Hepatic stellate cell (primary cell): ENCODE measurements at places on chromosomes 7 and 10.

GRCh38 chr7:45482451-45482850 lies 91.7 kb upstream of the ADCY1 start:
- DNase-seq = no peak

- DNase-seq = no peak
These were observed 8.0 kb downstream of the CALY start for GRCh38 chr10:133328358-133329343.

DNA sequence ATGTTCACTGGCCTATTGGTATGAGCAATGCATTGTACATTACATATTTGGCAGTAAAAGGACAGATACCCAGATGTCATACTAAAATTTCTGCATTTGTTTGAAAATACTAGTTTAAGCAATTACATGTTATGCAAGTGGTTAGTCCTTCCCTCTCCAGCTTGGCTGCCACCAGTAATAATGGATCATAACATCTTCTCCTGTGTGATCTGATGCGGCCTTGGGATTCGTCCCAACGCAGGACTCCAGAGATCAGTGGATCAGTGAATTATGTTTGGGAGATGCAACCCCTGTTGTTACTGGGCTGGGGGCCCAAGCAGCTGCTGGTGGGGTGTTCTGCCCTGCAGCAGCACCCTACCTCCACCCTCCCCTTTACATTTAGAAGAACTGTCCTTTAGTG lies 11.2 kb upstream of the PDK4 start:
- DNase-seq = no peak

DNA sequence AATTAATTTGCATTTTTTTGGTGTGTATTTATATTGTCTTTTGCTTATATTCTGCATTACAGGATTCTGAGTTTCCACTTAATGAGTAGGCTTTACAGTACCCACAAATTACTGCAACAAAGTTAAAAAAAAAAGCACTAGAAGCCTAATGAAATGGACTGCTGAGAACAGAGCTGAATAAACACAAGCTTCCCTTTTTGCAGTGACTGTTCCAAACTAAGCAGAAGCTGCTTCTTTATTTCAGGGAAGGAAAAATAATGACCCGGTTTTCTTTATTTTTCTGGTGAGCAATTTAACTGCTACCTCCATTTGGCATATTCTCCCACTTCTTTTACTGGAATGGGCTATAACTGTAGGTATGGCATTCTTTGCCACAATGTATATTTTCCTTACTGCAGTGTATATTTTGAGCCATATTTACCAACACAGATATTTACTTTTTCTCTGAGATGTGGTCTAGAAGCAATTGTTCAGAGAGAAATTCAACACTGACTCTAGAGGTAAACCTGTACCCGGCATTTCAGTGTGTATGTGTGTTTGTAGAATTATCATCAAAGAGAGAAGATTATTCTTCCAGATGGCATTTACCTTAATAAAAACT lies 56.9 kb downstream of the HDAC9 start:
- DNase-seq = no peak

- peak; percentile 21 for DNase-seq
These were observed 3.2 kb upstream of the IFIT1 start for GRCh38 chr10:89389254-89389653.

GRCh38 chr10:131288648-131289047 lies 22.9 kb downstream of the TCERG1L start:
- DNase-seq = no peak

DNA sequence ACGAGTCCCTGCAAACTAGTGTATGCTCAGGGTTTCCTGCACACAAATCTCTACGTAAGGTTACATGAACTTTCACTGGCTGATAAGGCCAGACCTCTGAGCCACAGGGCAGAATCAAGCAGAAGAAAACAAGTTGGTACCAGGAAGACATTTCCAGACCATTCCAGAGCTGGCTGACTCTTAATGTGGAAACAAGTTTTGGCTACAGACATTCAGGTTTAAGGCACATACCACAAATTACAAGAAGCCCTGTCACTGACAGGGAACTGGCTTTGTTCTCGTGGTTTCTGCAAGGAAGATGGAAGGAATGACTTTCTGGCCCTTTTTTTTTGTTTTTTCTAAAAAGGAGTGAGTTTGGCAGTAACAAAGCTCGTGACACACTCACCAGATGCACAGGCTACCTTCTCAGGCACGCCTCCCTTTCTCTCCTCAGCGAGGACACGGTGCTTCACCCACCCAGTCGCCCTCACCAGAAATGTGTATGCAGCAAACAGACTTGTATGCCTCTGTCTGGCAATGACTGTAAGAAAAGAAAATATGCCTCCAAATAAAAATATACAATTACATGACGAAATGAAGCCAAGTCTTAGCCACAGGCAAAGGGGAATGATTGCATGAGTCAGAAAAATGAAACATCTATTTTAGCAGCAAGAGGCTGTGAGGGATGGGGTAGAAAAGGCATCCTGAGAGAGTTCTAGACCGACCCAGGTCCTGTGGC lies 22.6 kb downstream of the PLAC9 start:
- DNase-seq = peak; percentile 83

GRCh38 chr10:3780771-3781467 lies 4.1 kb downstream of the KLF6 start:
- DNase-seq = peak; percentile 17

DNA sequence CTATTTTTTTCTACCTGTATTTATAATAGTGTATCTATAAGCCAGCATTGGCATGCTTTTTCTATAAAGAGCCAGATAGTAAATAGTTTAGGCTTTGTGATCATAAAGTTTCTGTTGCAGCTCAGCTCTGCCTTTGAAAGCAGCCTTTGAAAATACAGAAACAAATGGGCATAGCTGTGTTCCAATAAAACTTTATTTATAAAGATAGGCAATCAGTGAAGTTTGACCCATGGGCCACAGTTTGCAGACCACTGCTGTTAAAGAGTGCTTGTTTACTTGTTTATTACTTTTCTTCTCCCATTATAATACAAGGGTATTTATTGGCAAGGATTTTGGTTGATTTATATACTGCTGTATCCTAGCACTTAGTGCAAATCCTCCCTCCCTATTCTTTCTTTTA lies 72.5 kb downstream of the SRI start:
- no peak for DNase-seq

- DNase-seq = no peak
These were observed 56.7 kb upstream of the JCAD start for GRCh38 chr10:30116041-30116491.

- DNase-seq = peak; percentile 35
These were observed 21.5 kb upstream of the PPP3CB start for GRCh38 chr10:73517166-73517888.

- DNase-seq = no peak
These were observed 318.3 kb upstream of the LRRN3 start for GRCh38 chr7:110772615-110773014.

DNA sequence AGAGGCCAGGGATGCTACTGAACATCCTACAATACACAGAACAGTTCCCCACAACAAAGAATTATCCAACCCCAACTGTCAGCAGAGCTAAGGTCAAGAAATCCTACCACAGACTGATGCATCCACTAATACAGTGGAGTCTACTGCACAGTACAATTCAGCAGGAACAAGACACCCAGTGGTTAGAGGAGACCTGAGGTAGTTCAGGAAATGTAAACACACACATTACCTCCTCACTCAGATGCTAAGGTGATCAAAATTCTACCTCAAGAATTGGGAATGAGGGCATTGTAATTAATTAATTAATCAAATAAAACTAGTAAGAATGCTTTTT lies 91.4 kb downstream of the ZFAND4 start:
- no peak for DNase-seq

GRCh38 chr7:68146983-68147382 lies 1150.3 kb downstream of the TYW1 start:
- DNase-seq = no peak

DNA sequence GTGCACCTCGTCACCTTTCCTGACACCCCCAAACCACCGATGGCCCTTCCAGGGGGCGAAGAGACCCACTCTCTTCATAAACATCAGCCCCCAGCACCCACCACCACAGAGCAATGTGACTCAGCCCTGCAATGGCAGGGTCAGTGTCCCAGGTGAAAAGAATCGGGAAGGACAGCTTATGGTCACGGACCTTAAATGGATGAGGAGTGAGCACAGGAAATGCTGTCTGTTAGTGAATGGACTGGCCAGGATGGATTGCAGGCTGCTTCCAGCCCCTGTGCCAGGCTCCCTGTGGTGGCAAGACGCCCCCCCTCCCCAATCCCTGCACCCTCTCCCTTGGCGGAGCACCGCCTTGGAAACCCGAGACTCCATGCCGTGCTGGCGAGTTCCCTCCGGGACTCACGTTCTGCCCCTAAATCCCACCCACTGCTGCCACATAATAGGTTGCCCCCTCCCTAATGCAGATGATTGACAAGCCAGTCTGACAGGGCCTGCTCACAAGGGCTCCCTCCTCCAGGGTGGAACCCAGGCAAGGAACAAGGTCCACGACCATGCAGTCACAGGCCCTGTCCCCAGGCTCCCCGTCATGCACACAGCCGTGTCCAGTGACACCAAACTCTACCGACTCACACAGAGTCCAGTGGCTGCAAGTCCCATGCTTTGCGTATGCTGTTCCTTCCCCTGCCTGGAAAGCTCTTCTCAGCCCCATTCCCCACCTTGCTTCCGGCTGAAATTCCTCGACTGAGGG lies 7.3 kb downstream of the ASB13 start:
- DNase-seq = no peak

GRCh38 chr10:129108378-129108777 lies 358.7 kb upstream of the MGMT start:
- DNase-seq = no peak

- no peak for DNase-seq
These were observed 86.9 kb downstream of the CARD11 start for GRCh38 chr7:2956526-2957368.

DNA sequence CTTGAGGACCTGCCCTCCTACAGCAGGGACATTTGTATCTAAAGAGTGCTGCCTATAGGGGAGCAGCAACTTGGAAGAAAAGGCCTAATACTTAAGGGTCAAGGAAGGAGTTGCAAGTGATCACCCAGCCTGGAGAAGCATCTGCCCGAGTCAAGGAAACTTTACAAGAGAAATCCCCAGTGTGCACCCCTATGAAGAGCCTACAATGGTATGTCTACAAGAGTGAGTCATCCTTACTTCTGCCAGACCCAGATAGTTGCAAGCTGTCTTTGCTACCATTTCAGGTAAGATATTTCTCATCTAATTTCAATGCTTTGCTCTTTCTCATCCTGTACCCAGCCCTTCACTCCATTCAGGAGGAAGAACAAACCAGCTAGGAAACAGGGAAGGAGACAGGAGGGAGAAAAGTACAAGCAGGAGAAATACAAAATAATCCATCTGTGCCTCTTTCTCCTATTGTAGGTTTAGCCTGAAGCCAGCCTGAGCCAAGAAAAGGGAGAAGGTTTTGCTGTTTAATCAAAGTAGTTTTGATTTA lies 34.4 kb upstream of the AGR3 start:
- no peak for DNase-seq

- DNase-seq = no peak
These were observed 275.7 kb upstream of the LRGUK start for GRCh38 chr7:133851411-133851810.

- DNase-seq = no peak
These were observed 8.0 kb upstream of the SMARCD3 start for GRCh38 chr7:151256410-151257045.

GRCh38 chr10:61390851-61391250 lies 62.3 kb downstream of the TMEM26 start:
- DNase-seq = no peak

DNA sequence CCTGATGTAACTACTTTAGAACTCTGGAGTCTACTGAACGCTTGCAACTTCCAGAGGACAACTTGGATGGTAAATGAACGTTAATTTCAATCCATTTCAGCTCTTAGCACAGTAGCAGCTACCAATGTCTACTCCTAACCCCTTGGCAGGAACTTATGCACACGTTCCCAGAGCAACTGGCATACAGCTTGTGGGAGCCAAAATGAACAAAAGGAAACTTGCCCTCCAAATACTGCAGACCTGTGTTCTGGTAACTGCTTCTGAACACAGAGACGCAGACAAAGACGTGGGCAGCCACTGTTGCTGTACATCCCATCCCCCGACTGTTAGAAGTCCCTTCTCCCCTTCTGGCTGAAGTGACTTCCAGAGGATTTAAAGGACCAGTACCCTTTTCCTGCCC lies 61.3 kb downstream of the XPNPEP1 start:
- DNase-seq = no peak

- no peak for DNase-seq
These were observed 324.4 kb downstream of the KCNMA1 start for GRCh38 chr10:77313066-77313750.

GRCh38 chr7:136009488-136010079 lies 32.4 kb upstream of the MTPN start:
- peak; percentile 7 for DNase-seq

DNA sequence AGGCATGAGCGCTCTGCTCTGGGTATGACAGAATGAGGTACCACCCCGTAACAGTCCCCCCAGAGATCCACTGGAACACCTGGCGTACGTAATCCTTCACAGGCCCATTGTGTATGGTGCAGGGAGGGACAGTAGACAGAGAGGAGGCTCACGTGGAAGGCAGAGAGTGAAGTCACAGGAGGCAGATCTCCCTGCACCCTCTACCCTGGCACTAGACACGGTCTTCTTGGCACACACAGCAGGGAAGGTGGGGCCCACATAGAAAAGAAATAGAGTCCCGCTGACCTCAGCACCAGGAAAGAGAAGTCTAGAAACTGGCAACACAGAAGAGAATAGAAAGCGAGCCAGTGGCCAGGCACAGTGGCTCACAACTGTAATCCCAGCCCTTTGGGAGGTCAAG lies 51.9 kb downstream of the SLC29A4 start:
- DNase-seq = no peak

GRCh38 chr7:142372727-142373126 lies 114.9 kb upstream of the PRSS58 start:
- DNase-seq = no peak

GRCh38 chr7:9719721-9720120 lies 1254.0 kb upstream of the PHF14 start:
- DNase-seq = no peak

- DNase-seq = peak; percentile 67
These were observed 226.4 kb upstream of the HABP2 start for GRCh38 chr10:113326160-113327111.

GRCh38 chr7:132412435-132412834 lies 163.8 kb downstream of the PLXNA4 start:
- DNase-seq = no peak

DNA sequence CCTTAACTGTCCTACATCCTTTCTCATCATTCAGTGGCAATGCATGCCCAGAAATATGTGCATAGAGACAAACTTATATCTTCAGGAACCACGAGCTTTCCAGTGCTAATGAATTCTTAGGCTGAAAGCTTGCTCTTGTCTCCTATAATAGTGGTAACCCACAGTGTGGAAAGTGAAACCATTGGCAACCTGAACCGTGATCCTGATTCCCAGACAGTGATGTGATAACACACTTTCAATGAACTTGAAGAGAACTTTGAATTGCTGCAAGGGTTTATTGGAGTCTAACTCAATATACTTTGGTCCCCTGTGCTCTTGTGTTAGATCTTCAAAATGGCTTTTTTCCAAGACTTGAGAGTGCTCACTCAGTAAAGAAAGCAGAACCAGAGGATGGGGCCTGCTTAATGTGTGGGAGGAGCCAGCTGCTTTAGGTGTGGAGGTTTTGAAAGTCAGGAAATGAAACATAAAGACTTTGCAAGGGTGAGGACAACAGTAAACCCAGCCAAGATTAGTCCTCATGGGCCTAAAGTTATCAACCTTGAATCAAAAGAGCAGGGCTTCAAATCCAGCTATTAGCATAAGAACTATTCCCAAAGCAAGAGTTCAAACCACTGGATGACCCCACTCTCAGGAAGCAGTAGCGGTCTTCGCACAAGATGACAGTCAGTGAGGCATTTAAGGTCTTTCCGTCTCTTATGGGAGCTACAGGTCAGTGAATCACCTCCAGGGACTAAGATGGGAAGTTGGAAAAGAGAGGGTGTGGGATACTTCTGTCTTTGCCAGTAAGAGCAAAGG lies 332.4 kb upstream of the NRP1 start:
- no peak for DNase-seq

GRCh38 chr7:149725916-149726315 lies 47.5 kb downstream of the ZNF467 start:
- no peak for DNase-seq
